Inflammatory macrophage treated with lipopolysaccharide for 4 hours (primary cell): ENCODE measurements at places on chromosomes 2 and 18.

DNA sequence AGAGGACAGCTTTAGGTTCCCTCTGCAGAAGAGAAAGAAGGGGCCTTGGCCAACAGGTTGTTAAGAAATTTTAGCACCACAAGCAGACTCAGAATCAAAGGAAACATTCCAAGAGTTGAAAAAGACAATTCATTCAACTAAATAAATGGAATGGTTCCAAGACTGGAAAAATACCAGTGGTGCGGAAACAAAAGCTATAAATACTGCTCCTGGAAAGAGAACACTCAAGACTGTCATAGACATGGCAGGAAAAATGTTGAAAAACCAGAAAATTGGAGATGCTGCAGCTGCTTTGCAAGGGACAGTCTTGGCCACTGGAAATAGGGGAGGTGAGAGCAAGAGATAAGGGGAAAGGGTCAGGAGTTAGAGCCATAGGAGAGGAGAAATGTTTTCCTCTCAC lies 312.7 kb upstream of the CYRIA start:
- no peak for DNase-seq

DNA sequence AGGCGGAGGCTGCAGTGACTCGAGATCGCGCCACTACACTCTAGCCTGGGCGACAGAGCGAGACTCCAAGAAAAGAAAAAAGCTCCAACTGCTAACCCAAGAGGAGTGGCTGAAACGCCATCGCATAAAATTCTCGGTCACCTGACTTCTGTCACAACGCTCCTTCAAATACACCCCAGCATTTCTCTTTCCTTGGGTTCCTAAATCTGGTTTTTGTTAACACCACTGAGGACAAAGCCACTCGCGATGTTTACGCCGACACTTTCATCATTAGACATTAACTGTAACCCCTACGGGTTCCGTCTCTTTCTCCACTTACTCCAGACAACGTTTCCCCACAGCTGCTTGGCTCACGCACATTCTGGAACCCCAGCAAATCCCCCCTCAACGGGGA lies 679 bp downstream of the CLK1 start:
- no peak for DNase-seq

DNA sequence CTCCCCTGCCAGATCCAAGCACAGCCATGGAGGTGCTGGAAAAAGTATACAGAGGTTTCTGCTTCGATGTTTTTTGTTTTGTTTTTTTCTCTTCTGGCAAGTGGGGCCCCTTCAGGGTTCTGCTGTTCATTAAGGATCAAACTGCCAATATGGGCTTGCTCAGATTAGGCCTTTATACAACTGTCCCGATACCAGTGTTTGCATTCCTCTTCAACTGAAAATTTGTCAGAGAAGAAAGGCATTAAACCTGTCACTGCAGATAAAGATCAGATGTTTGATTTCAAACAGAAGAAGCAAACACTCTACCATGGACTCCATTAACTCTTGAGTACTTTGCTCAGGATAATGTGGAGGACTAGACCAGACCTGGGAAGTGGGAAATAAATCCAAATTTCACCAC lies 396.0 kb upstream of the SMIM21 start:
- DNase-seq: no peak

- DNase-seq: no peak
Observed at GRCh38 chr2:98550165-98550564, 58.1 kb downstream of the COA5 start.

GRCh38 chr2:48183991-48184390 lies 277.7 kb upstream of the FBXO11 start:
- DNase-seq: no peak

GRCh38 chr2:19158896-19159295 lies 199.5 kb downstream of the OSR1 start:
- DNase-seq: no peak

DNA sequence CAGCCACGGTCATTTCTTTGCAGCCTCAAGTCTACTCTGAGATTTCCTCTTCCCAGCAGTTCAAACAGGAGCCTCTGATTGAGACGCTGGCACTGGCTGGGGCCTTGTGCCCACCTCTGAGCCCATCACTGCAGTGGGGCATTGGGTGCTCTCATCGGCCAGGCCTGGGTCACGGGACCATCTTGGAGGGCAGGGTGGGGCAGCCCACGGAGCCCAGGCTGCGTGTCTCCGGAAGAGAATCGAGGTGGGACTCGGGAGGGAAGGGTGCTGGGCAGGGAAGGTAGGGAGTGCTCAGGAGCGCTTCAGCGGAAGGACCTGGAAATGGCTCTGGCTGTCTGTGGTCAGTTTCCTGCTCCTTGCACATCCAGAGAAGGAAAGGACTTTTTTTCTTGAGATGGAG lies 82.4 kb downstream of the RTP5 start:
- no peak for DNase-seq

DNA sequence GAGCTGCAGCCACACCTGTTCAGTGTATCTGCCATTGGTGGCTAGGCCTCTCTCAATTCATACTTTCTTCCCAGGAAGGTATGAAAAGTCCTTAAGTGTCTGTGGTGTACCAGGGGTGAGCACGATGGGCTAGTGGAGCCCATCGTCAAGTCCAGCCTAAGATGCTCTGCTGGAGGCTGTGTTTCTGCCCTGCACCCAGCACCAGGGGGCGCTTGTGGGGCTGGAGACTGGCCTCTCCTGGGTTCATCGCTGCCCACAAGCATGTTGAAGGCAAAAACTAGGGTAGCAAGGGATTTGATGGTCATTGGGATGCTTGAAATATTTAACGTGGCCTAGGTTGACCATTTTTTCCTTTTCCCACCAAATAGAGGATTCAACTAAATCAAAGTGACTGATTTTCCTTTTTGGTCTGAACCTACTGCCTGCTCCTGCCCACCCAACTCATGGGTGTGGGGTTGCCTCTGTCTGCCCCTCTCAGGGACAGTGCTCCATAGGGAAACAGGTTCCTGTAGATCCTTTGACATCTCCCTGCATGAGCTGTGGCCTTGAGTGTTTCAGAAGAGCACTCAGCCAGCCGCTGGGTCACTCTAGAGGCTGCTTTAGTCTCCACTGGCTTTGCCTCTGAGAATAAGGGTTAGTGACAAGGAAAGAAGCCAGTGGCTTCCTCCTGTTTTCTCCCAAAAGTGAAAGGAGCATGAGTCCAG lies 59.0 kb downstream of the TPGS2 start:
- DNase-seq: no peak

GRCh38 chr2:42977270-42978174 lies 185.1 kb upstream of the HAAO start:
- no peak for DNase-seq

- DNase-seq: no peak
Observed at GRCh38 chr2:143420313-143420712, 291.1 kb downstream of the ARHGAP15 start.

- DNase-seq: peak; percentile 84
Observed at GRCh38 chr2:44616667-44617155, 255.0 kb downstream of the CAMKMT start.

GRCh38 chr2:228067309-228067708 lies 114.2 kb downstream of the SPHKAP start:
- no peak for DNase-seq

DNA sequence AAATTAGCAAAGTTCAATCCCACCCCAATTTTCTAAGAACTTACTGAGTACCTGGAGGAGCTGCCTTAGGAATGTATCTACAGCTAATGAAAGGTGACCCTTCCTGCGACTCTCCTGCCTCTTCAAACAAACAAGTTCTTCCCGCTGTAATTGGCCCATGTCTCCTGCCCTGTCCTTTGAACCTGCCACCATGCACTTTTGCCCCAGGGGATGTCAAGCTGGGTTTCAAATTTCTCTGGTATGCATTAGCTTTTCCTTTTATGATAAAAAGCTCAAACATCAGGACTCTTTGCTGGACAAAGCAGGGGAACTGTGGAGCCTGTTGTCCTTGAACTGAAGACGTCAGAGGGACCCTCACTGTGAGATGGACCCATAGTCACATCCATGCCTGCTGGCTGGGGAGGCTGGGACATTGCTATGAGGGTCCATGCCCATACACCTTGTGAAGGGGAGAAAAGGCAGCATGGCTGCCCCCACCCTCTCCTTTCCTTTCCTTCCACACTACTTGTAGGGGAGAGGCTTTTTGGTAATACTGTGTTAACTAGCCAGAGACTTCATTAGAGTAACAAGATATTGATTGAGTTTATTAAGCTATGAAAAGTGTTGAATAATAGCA lies 210.7 kb upstream of the COPS8 start:
- DNase-seq: no peak

- peak; percentile 69 for DNase-seq
Observed at GRCh38 chr18:44895176-44895798, 214.6 kb downstream of the SETBP1 start.
